NB4 (cell line): ENCODE measurements at places on chromosomes 3 and 15.

DNA sequence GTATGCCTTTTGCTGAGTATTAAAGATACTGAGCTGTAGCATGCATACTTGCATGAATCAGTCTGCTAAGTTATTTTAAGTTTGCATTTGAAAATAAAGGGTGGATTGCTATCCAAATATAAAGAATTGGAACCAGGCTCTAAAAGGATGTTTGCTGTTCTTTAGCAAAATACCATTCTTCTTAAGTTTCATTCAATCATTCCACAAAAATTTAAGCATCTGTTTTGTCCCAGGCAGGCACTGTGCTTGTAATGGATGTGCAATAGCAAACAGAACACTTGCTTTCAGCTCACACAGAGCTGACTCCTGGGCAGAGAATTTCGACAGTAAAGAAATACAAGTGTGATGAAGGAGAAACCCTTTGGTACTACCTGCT, 151.1 kb downstream of the PGPEP1L start:
- no peak for DNase-seq

- no peak for DNase-seq
Observed at GRCh38 chr3:128823631-128824030, 55.8 kb upstream of the ACAD9 start.

DNA sequence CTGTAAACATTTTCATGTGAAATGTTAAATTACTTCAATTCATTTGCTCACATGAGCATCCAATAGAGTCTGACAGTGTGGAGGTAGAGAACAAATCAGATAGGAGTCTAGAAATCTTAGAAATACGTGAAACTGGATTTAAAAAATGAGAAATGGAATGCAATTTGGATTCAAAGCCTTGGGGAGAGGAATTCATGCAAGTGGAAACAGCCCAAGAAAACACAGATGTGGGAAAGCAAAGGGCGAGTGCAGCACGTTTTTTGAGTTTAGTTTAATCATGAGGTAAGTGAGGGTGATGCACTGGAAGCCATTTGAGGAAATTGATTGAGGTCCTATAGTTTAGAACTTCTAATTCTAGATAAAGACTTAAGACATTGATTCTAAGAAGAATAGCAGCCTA, 434.7 kb downstream of the C3orf38 start:
- no peak for DNase-seq

- DNase-seq: no peak
Observed at GRCh38 chr3:52859686-52860423, 25.0 kb upstream of the MUSTN1 start.

DNA sequence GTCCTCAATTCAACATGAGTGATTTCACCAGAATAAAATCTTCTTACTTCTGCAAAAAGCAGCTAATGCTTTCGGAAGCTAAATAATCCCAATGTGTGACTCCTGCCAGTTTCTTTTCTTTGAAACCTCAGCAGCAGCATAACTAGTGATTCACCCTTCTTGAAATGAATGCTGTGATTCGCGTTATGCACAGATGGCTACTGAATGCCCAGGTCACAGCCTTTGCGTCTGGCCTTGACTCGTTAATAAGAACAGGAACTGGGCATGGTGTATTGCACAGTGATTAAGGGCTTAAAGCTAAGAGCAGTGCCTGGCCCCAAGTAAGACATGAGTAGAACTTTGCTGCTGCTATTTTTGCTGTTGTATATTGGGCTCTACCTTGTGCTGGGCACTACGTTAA, 19.0 kb downstream of the CGNL1 start:
- no peak for DNase-seq

DNA sequence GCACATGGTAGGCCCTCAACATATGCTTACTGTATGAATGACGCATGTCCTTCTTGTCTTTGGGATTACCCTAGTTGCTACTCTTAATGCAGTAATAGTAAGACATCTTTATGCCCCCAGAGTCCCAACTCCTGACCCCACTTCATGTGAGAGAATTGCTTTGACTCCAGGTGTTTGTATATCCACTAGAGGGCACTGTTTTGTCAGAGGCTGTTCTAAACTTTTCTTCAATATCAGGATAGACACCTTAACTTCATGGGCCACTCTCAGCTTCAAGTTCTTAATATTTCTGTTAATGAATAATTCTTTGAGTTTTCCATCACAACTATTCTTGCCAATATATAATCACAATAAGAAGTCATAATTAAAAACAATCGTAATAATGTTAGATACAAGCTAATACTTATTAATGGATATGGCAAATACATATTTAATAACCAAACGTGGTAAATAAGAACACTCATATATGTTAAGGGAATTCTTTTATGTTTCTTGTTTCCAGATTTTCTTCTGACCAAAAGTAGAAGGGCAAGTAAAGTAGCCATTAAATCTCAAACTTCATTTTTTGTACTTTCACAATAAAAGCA, 337.2 kb upstream of the DNAJC19 start:
- peak; percentile 31 for DNase-seq

- no peak for DNase-seq
Observed at GRCh38 chr3:11530153-11530721, 113.5 kb downstream of the VGLL4 start.

DNA sequence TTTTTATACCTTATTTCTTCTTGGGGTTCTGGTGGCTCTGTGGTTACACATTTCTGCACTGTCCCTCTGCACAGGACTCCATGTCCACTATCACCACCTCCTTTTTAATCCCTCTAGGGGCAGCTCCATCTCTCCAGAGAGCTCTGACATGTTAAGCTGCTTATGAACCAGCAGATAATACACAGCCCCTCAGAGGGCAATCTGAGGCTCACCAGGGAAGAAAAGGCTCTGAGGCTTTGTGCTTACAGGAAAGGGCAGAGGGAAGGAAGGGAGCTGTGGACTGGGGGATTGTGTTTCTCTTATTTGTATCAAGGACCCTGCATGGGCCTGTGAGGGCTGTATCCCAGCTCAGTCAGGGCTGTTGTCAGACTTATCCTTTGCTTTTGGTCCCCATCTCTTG, 164.5 kb downstream of the EPHB1 start:
- DNase-seq: no peak

DNA sequence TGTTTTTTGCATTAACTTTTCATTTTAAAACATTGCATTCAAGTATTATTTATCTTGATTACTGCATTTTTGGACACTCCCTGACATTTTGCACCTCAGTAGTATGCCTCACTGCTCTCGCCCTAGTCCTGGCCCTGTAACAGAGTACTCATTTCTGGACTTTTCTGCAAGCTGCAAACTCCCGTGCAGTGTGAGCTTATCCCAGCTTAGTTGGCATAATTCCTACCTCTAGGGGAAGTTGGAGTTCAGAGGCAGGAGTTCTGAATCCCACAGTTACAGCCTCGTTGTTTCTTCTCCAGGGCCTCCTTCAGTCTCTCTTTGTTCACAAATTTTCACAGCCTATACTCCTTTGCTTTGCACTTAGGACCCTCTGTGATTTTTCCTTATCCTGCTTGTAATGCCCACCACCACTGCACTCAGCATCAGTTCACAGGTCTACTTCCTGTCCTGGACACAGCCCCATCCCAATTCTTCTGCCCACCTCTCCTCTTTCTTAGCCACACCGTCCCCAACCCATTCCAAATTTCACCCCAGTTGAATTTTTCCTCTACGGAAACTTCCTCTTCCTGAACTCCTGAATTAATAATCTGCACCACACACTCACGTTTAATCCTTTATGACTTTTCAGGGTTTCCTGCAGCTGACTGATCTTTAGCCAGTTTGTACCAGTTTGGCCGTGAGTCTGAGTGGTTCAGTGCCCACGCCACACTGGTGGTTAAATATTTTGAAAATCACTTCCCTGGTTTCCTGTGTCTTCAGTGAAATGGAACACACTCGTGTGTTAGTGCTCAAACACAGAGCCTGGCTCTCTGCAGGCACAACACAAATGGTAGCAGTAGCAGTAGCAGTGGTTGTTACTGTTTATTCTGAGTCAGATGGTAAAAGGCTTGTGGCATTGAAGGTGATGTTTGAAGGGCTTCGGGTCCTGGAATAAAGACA, 6.3 kb upstream of the CTSH start:
- DNase-seq: no peak

- no peak for DNase-seq
Observed at GRCh38 chr3:127427156-127427555, 139.3 kb upstream of the PRR20G start.

GRCh38 chr3:153789380-153789779, 331.8 kb upstream of the ARHGEF26 start:
- no peak for DNase-seq

DNA sequence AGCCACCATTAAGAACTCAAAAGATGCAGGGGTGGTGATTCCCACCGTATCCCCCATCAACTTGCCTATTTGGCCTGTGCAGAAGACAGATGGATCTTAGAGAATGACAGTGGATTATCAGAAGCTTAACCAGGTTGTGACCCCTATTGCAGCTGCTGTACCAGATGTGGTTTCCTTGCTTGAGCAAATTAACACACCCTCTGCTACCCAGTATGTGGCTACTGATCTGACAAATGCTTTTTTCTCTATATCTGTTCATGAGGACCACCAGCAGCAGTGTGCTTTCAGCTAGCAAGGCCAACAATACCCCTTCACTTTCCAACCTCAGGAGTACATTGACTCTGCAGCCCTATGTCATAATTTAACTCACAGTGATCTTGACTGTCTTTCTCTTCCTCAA, 8.6 kb upstream of the MCF2L2 start:
- no peak for DNase-seq

GRCh38 chr3:134445636-134446035, 40.1 kb downstream of the ANAPC13 start:
- no peak for DNase-seq

GRCh38 chr15:88654430-88655102, 15.8 kb downstream of the ISG20 start:
- peak; percentile 1 for DNase-seq

DNA sequence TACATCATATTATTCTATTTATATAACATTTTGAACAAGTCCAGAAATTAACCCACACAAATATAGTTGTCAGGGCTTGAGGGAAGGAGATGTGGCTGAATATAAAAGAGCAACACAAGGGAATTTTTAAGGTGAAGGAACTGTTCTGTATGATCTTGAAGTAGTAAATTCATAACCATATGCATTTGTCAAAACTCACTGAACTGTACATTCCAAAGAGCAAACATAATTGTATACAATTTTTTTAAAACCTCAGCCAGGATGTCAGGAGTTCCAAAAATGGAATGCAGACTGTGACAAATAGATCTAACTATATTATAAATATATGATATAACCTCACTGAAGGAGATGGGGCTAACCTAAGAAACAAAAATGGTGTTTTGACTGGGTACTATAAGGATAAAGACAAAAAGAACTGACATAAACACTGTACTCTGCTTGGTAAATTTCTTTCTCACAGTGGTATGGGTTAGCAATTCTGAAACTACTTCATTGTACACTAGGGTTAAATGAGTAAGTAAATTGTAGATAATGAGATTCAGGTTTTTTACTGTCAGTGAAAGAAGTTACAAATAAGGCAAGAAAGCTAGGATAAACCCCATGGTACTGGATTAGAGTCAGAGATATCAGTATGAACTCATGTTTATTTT, 14.4 kb downstream of the GOLGB1 start:
- no peak for DNase-seq

DNA sequence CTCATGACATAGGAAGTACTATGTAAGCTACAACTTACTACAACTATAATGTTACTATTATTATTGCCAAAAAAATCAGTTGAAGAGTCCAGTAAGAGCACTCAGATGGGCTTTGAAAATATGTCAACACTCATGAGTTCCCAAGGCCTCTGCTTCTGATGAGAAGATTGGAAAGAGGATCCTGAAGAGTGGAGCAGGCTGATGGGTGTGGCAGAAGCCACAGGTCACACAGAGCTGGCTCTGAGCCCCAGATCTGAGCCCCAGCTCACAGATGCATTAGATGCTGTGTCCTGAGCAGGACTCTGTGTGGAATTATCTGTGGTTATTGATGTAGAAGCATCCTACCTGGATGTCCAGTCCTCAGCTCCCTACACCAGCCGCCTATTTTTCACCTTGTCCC, 65.6 kb downstream of the SPSB4 start:
- no peak for DNase-seq

GRCh38 chr3:16427103-16427965, 86.2 kb downstream of the RFTN1 start:
- peak; percentile 56 for DNase-seq

DNA sequence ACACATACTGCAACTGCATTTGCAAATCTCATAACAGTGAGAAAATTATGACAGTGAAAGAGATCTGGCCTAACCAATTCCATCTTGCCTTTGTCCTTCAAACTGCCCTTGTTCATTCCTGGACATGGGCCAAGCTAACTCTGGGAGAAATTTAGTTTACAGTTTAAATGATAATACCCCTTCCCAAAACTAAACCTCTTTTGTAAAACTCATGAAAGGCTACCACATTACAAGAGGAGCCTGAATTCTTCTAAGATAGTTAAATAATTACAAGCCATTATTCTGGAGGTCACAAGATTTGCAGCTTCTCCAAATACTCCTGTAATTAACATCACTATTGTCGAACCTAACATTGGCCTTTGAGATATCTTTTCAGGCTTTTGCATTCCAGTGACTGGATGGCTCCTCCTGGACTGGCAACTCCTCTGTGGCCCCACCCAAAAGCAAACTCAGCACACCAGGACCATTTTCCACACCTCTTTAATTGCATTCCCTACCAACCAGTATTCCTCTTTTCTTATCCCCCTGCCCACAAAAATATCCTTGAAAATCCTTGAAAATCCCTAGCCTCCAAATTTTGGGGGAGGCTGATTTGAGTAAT, 8.8 kb upstream of the FAM240A start:
- DNase-seq: no peak

GRCh38 chr3:175257123-175257522, 398.0 kb downstream of the NAALADL2 start:
- no peak for DNase-seq

DNA sequence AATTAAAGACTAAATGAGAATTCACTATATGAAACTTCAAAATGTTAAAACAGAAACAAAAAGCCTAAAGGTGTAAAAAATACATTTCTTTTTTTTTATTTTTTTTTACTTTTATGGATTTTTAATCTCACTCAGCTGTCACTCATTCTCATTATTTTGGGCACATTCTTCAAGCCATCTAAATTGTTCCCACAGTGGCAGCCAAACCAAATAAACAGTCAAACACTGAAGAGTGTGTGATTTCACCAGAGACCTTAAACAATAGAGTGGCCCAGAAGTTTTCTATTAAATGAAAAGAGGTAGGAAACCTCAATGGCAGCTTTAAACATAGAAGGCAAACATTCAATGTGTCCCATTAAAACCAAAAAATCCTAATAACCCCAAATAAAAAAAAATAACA, 616.1 kb downstream of the OTOL1 start:
- DNase-seq: no peak

DNA sequence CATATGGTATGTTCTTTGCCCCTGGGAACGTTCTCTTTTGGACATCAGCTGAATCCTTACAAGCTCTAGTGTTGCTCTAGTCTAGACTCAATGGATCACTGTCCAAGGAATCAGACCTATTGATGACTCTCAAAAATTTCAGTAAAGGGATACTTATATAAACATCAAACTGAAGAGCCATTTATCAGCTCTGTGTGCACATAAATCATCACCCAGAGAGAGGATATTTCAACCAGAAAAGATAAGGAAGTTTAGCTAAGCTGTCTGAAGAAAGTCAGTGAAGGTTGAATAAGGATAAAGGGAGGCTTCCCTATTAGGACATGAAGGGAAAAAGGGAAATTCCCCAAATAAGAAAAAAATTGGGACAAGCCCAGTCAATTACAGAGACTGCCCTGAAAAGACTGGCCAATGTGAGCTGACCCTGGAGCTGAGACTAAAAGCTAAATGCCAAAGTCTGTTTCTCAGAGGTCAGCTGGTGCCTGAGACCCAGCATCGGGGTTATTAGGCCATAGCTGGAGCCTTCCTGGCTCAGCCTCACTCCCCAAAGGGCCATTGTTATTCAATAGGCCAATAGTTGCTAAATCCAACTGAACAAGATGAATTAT, 424.1 kb upstream of the THBS1 start:
- no peak for DNase-seq
